Stimulated activated CD4-positive, alpha-beta T cell treated with anti-CD3 and anti-CD28 coated beads, Interleukin-2, amount 100 ng/mL, for 24 hours (primary cell): ENCODE measurements at places on chromosomes 5 and 9.

DNA sequence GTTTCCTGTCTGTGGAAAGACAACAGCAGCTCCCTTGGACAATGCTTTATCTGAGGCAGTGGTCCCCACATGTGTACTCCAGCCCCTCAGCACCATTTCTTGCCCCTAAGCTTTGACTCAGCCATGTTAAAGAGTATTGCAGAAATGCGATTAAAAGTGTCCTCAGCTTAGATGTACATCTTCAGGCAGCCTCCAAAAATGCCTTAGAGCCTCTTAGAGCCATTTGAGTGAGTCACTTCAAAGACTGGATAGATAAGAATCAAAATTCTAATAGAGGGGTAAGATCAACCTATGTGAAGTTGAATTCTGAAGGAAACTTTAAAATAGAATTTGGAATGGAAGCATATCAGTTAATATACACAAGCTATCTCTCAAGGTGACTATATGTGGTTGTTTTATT lies 296.3 kb downstream of the ADAMTS6 start:
- DNase-seq, result no peak

DNA sequence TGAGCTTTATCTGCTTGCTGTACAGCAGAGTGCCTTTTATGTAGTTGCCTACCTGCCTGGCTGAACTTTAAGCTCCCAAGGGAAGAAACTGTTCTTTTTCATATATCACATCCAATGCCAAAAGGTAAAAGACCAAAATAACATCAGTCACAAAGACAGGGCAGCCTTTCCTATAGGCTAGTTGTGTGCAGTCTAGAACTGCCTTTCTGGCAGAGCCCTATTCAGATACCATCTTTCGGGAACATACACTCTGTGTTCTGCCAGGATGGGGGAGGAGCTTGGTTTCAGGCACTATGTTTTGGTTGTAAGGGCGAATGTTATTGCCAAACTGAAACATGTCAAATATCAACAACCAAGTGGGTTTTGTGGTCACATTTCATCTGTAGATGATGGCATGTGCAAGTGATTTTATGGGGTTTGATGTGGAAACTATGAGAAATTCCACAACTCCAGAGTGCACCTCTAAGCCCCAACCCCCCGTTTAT lies 314.5 kb downstream of the ADGRV1 start:
- peak; percentile 28 for DNase-seq

DNA sequence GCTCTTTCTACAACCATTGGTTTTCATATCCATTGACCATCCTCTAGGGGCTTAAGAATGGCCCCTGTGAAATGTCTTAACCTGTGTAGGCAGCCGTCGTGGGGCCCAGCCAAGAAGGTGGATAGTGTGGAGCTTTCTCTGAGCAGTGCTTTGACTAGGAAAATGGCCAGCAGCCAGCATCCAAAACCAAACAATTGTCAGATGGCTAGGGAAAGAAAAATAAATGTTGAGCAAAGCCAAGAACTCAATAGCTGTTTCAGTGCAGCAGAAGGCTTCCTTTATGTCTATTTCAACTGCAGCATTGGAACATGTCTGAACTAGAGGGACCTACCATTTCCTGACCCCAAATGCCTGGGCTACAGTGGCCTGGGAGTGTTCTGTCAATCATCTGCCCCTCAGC lies 374.9 kb downstream of the TLE4 start:
- no peak for DNase-seq

- DNase-seq, result no peak
Observed at GRCh38 chr9:70259512-70259802, 679 bp downstream of the SMC5 start.

- no peak for DNase-seq
Observed at GRCh38 chr5:33166522-33166921, 274.2 kb upstream of the TARS1 start.

DNA sequence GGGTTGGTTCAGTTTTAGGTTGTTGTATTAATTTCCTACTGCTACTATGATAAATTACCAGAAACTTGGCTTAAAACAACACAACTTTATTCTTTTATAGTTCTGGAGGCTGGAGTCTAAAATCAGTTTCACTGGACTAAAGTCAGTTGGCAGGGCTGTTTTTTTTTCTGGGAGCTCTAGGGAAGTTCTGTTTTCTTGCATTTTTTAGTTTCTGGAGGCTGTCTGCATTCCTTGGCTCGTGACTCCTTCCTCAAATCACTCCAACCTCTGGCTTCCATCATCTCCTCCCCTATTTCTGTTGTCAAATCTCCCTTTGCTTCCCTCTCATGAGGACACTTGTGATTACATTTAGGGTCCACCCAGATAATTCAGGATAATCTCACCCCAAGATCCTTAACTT lies 51.3 kb upstream of the SUB1 start:
- DNase-seq, result no peak

DNA sequence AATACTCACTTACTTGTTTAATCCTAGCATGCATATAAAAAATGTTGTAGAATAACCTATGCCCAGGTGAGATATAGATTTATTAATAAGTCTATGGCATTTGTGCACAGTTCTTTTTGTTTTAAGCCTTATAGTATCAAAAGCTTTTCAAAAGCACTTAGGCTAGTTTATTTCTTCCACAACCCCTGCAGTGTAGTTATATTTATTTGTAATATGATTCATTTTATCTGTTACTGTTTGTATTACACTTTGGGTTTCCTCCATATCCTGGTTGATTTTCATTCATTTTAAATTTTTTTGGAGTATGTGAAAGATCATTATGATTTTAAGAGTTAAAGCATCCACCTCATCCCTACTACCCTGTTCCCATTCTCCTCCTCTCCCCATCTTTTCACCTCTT lies 18.8 kb upstream of the ARHGEF28 start:
- no peak for DNase-seq

GRCh38 chr9:92605224-92605623 lies 64.7 kb downstream of the IPPK start:
- no peak for DNase-seq

DNA sequence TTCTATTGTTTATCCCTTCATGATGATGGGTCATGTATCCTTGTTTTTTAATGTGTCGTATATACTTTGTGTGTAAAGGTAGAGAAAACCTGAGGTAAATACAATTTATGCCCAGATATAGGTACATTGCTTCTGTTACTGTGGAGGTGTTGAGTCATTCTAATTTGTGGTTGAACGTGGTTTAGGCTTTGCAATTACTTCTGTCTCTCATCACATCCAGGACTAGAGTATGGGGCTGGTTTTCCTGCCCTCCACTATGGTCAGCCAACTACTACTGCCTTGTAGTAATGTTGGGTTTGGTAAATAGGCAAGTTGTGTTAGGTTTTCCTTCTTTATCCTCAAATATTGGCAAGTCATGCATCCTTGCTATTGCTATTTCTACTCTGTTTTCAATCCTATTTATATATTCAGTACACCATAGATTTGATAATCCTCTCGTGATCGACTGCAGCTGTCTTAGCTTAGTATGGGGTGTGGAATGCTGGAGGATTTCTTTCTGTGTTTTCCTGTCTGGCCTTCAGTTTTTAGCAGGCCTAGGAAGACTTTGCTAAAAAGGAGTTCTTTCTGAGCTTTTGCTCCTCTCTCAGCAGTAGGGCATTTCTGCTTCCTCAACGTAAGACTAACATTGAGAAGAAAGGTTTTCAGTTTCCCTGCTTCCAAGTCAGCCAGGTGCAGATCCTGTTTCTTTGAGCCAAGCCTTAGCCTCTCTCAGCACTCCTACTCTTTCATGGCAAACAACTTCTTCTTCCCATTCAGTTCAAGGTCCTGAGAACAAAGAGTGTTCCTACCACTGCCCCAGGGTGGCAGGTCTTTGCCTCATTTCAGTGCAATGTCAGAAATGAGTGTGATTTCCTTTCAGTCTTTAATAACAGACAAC lies 844.4 kb upstream of the CDH18 start:
- no peak for DNase-seq

GRCh38 chr9:137666513-137666822 lies 47.7 kb downstream of the EHMT1 start:
- no peak for DNase-seq

DNA sequence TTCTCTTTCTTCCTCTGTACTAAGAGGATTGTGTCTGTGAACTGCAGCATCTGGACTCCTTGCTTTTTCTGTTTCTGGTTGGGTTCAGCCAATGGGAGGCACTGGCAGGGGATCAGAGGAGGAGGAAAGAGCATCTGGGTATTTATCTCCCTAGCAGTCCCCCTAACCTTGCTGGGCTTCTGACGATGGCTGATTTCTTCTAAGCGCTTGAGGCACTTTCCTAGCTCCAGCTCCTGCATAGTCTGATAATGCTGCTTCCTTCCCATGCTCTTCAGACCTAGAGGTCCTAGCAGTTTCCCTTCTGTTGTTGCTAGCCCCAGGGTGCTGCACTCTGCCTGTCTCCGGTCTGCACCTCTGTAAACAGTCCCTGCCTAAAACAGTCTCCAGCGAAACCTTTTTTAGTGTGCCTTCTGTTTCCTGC lies 225.1 kb downstream of the PDZD2 start:
- DNase-seq, result no peak

DNA sequence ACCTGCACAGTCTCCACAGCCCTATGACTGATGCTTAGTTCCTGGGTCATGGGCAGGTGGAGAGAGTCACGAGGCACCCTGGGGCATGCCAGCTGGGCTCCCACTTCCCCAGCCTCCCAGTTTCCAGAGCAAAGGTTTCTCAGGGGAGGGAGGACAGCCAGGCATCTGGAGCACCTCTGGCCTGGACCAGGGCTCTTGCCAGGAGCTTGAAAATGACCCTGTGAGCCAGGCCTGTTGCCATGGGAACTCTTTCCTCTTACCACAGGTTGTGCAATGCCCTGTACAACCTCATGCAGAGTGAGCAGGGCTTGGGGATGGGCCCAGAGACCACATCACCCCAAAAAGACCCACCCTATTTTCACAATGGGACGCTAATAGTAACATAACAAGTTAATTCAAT lies 113.1 kb downstream of the PSD2 start:
- DNase-seq, result no peak

GRCh38 chr5:119330367-119331183 lies 25.2 kb upstream of the TNFAIP8 start:
- peak; percentile 60 for DNase-seq

- DNase-seq, result no peak
Observed at GRCh38 chr9:121746411-121746810, 95.0 kb downstream of the DAB2IP start.

DNA sequence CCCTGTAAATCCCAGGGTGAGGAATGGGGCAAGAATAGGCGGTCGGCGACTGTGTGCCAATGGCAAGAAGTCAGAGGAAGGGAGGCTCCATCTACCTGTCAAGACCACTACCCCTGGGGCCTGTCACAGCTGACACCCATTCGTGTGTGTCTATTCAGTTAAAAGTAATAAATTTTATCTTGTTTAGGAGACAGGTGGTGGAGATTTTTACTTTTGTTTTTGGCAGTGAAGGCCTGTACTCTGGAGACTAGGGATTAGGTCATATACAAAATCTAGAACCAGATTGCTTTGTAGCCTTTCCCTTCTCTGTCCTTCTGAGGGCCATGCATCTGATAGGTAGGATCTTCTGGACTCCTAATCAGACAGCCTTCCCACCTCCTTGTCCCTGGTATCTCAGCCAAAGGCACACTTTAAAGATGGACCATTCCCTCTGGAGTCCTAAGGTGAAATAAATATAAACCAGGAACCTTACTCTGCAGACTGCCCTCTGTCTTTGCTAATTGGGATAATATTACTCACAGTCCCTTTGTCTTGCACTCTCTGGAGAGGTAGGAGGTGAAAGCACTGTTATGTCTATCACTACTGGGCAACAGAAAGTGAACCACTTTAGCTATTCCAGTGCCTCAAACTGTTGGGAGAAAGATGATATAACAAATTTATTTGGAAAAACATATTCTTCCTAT lies 213.2 kb upstream of the ACTBL2 start:
- no peak for DNase-seq

DNA sequence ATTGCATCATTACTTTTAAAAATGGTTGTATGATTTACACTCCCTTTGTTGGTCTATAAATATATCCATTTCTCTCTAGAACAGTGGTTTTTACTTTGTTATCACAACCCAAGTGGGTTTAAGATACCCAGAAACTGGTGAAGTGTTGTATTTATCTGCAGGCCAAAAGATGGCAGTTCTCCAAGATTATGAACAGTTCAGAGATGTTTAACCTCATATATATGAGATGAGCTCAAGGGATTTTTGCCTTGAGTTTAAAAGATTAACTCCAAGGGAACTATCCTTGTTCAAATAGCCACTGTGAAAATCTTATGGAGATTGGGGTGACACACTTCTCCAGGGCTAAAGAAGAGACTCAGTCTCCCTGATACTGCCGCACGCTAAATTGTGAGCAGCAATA lies 572.6 kb downstream of the TLE4 start:
- DNase-seq, result no peak

DNA sequence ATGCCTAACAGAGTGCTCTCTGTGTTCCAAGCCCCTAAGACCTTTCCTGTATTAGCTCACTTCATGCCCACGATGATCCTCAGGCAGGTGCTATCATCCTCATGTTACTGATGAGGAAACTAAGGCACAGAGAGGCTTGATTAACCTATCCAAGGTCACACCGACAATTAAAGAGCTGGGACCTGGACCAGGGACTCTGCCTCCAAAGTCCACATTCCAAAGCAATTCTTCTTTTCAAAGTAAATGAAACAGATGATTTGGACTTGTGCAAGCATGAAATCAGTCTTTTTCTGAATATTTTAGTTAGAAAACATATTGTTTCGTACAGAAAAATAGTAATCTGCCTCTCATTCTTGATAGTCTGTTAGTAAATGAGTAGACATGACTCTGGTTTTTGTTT lies 18.1 kb upstream of the RASEF start:
- DNase-seq, result no peak

GRCh38 chr5:134227259-134227658 lies 1.4 kb upstream of the PPP2CA start:
- no peak for DNase-seq

- DNase-seq, result no peak
Observed at GRCh38 chr9:134724912-134725604, 83.5 kb downstream of the COL5A1 start.

DNA sequence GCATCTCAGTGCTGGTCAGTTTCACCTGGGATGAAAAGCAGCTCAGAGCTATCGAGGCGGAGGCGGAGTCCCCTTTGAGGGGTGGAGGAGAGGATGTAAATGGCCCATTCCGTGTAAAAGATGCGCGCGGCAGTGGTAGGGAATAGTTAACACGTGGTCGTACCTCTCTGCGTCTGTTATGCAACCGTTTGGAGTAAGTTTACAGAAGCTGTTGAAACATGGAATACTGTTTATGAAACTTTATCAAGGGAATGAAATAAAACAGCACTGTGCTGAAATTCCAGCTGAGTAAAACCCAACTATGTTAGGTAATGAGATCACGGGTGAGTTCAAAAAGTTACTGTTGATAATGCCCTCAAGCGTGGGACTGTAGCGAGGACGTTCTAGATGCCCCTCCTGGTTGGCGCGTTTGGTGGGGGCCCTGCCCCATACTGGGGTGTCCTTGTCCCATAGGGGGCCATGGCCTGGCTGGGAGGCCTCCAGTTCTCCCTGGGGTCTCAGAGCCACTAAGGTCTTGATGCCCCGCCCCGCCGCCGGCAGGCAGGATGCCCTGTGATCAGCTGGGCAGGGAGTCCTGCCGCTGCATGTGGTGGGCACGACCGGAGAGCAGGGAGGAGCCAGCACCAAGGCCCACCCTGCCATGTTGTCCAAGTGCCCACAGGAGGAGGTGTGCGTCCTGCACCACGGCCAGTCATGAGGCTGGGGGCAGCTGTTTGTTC lies 90.9 kb downstream of the COL5A1 start:
- DNase-seq, result no peak
